ENCODE measurements at places on chromosomes 2 and 18. TPM values are rescaled to one million over a fixed set of nuclear protein-coding genes. Genes with fewer than 3 reads are reported as not detected.

The LAPTM4A gene
- 147 TPM for total RNA-seq

The SLC4A5 gene
- total RNA-seq, result 8.2 TPM

The UPP2 gene
- not detected for total RNA-seq

The GPR39 gene
- 1.0 TPM for total RNA-seq

The ATP6V1C2 gene
- not detected for total RNA-seq

The SP140 gene
- total RNA-seq, result not detected

The NR4A2 gene
- 2.2 TPM for total RNA-seq

The HRH4 gene
- total RNA-seq, result not detected

The GATA6 gene
- total RNA-seq, result 0.42 TPM

The ZFAND2B gene
- total RNA-seq, result 49.5 TPM

The UCN gene
- 1.9 TPM for total RNA-seq

The KRCC1 gene
- total RNA-seq, result 8.0 TPM

All from glutamatergic neuron (in vitro differentiated cells).